Activated CD4-positive, alpha-beta T cell treated with anti-CD3 and anti-CD28 coated beads, Interleukin-2, Interleukin-6, amounts not matched to agents 100 ng/mL and 50 ng/mL, durations not matched to agents 16 hours and 8 hours (primary cell): ENCODE measurements at places on chromosomes 12 and 14.

DNA sequence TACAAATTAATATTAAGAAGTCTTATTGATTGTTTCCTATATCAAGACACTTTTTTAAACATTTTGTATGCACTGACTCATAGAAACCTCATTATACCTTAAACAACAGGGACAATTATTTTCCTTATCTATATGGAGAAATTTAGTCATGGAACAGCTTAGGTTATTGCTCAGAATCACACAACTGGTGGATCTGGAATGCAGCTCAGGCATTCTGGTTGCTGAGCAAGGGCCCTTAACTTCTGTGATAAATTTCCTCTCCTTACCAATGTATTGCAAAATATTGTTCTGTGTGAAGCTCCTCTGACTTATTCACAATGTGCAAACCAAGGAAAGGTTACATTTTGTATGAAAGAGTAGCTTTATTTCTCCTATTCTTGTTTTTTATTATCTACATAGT, 817.8 kb downstream of the LRFN5 start:
- no peak for DNase-seq

DNA sequence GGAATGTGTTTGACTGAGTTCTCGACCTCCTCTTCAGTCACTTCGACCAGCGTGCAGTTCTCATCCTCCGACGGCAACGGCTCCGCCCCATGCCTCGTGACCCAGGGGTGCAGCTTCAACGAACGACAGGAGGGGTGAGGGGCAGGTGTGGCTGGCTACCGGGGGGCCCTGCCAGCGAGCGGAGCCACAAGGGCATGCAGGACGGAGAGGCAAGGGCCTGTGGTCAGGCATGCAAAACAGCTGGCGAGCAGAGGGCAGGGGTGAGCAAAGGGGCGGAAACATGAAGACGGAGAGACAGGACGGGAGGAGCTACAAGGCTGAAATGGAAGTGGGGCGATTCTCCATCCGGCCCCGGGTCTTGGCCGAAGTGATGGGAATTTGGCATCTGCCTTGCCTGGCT, 38.7 kb downstream of the P2RX4 start:
- no peak for DNase-seq

- no peak for DNase-seq
These were observed 369.2 kb downstream of the ZFP36L1 start for GRCh38 chr14:68423686-68424085.

DNA sequence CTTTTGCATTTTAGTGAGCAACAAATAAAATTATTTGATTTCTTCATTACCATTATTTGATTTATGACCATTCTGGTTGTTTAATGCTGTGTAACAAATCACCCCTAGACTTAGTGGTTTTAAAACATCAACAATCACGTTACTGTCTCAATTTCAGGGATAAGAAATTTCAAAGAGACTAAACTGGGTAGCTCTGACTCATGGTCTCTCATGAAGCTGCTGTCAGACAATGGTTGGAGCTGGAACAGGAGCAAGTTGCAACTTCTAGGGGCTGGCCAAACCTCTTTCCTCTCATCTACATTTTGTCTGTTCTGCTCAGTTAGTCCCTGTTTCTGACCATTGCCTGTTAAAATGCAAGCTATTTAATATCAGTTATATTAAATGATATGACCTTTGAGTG, 517.0 kb downstream of the KCNH5 start:
- no peak for DNase-seq

- DNase-seq = no peak
These were observed 182.7 kb downstream of the KICS2 start for GRCh38 chr12:64039281-64039871.

GRCh38 chr12:131736446-131737149, 25.7 kb downstream of the SFSWAP start:
- DNase-seq = no peak

DNA sequence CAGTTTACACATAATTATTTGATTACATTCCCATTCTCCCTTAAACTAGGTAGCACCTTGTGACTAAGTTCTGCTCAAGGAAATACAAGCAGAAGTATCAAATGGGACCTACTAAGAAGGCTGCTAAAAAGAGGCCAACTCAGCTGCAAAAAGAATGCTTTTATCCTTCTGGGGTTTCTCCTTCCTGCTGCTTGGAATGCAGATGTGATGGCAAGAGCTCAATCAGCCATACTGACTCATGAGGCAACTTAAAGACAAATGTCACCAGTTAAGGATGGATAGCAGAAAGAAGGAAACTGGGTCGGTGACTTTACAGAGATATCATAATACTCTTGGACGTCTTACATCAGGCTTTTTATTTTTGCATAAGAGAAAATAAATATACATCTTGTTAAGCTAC, 38.0 kb upstream of the RAP1B start:
- DNase-seq = no peak

DNA sequence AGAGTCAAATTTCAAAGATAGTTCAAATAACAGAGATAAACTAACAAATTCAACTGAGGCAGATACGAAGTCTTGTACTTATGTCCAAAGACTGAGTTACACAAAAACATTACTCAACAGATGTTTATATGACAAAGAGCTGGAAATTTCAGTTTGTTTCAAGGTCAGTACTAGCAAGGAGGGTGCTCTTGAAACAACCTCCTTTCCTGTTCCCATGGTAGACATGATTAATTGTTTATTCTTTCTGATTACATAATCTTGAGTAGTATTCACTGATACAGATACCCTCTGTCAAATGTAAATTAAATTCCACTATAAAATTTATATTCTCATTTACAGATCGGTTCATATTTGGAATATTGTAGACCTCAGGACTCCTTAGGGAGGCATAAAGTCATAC, 23.4 kb downstream of the TSPAN8 start:
- DNase-seq = no peak

DNA sequence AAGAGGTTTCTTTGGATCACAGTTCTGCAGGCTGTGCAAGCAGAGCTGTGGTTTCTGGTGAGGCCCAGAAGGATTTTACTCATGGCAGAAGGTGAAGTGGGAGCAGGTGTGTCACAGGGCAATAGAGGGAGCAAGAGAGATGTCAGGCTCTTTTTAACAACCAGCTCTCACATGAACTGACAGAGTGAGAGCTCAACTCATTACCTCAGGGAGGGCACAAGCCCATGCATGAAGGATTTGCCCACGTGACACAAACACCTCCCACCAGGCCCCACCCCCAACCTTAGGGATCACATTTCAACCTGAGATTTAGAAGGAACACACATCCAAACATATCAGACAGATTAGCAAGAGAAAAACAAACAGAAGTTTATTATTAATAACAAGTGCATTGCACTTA, 470.4 kb downstream of the GALC start:
- no peak for DNase-seq

- peak; percentile 11 for DNase-seq
These were observed 657.5 kb upstream of the TBX3 start for GRCh38 chr12:115341442-115341841.

DNA sequence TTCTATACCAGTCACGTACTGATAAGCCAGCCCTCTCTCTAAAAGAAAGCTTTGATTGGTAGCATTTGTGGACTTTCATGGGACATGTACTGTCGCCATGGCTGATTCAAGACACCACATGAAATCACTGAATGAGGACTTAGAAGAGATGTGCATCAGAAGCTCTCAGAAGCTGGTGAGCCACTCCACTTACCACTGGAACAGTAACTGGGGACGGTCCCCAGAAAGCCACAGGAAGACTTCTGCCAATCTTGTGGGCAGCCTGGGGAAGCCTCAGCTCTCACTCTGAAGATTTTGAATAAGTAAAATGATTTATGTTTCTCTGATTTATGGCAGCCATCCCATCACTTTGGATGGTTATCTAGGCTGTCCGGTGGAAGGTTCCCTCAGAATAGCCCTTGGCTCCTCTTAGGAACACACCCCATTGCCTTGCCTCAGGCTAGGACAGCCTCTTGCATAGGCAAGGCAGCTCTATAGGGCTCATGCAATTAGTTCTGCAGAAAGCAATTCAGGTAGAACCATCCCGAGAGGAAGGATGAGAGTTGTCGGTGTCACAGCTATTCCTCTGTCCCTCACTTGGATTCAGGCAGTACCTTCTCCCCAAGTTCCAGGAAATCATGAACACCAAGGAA, 9.8 kb downstream of the DHRS1 start:
- peak; percentile 84 for DNase-seq

DNA sequence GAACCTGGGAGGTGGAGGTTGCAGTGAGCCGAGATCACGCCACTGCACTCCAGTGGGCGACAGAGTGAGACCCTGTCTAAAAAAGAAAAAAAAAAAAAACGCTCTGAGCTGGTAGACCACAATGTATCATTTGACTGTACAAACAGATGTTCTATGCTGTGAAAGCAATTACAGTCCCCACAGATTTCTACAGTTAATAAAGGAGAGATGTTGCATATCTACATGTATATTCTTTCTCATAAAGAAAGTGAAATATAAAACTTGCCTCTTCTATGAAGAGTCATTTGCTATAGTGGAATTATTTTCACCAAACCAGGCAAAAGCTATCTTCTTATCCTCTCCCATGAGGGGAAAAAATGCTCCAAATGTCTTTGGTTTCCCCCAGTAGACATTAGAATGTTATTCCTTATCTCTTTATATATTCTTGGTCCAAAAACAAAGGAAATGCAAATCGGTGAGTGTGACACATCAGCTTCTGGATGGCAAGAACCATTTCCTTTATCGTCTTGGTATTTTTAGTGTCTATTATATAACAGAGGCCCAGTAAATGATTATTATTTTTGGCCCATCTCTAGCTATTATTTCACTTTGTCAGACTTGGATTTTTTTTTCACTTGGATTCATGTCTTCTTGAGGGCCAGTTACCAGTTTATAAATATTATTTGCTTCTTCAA, 230.4 kb downstream of the SSPN start:
- no peak for DNase-seq

- DNase-seq = no peak
These were observed 8.3 kb upstream of the ACSM4 start for GRCh38 chr12:7295529-7295928.

- no peak for DNase-seq
These were observed 44.4 kb upstream of the GSG1 start for GRCh38 chr12:13147688-13148484.

DNA sequence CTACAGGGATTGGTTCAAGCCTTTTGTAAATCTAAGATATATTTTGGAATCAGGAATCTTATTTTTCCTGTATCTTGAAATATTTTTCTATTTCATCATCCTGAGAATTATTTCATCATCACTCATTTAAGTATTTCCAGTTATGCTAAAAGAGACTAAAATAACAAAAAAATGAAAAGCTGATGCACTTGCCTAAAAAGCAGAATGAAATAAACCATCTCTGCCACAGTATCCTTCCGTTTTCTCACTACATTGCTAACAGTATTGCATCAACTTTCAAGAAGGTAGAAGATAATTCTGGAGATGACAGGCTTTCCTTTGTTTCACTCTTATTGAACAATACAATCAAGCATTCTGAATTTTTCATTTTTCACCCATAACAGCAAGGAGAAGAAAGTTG, 31.1 kb upstream of the EIF5 start:
- DNase-seq = no peak

DNA sequence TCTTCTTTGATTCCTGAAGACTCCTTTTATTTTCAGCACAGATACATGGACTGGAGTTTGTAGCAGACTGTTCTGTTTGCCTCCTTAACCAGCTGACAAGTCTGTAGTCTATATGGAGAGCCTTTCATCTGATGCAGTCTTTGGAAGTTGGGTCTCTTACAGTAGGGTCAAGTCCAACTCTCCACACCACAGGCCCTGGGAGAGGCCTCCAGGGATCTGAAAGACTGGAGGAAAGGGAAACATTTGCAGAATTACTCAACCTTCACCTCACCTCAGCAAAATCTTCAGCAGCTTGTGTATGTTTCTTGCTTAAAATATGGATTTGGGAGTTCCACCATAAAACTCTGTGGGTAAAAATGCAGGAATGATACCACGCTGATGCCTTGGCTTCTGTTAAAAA, 188.4 kb downstream of the MSRB3 start:
- DNase-seq = no peak

DNA sequence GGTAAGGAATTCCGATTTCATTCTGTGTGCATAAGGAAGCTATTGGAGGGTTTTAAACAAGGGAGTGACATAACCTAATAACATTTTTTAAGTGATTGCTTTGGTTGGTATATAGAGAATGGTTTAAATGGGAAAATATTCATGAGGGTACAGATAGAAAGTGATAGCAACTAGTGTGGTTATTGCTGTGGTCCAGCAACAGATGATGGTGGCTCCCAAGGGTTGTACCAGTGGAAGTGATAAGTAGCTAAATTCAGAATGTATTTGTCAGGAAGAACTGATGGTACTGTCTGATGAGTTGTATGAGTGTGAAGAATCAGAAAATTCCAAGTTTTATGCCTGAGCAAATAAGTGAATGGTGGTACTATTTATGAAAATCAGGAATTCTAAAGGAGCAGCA, 2.6 kb upstream of the CNOT2 start:
- DNase-seq = peak; percentile 9

DNA sequence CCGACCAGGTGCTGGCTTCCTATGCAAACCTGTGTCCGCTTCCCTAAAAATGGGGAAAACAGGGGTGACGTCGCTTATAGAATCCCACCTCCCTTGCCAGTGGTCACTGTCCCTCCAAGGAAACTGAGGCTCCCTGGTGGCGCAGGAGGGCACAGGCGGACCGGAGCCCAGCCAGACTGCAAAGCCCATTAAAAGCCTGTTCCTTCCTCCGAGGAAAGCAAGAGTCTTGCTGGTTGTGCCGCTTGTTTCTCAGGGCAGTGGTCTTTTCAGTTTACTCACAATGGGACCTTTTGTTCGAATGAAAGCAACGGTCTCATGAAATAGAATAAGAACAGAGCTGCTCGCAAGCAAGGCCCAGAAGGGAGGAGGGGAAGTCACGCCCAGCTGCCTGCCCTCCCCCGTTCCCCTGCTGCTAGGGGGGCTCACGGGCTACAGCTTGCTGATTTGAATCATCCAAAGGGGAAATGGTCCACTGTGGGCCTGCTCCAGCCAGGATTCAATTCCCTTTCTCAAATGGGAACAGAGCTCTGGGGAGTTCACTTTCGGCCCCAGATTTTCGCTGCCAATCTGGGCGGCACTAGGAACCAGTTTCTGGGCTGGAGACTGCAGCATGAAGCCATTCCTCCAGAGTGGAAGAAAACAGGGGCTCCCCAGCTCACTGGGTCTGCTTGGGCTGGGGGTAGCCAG, 4.6 kb upstream of the SELPLG start:
- DNase-seq = no peak

DNA sequence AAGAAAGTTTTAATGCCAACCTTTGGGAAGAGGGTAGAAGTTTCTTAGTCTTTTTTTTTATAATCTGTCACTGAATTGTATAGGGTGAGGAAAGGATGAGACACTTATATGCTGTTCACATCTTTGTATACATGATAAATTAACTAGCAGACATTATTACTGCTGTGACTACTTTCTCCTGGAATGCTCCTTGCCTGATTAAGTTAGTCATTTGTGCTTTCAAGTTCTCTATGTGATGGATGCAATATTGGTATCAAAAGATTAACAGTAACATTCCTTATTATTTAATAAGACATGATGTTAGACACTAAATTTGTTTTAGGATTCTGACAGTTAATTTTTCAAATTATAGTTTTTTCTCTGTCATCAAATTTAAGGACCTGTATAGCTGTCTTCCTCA, 223.4 kb upstream of the GARIN2 start:
- no peak for DNase-seq

DNA sequence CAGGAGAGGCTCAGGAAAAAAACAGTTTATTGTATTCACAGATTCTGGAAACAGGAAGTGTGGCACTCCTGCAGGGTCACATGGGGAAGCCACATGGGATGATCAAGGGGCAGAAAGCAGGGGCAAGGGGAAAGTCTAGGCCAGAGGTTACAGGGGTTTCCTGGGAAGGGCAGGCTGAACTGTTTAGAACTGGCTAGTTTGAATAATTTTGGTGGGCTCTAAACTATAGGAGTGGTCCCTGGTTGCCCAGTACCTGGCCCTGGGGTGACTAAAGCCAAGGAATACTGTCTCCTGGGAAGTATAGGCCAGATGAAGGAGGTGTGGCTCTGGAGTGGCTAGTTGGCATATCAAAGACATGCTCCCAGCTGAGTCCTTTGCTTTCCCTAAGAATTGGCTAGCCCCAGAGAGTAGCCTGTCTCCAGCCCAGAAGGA, 169.2 kb downstream of the SLC41A2 start:
- DNase-seq = no peak
